ENCODE measurements at places on chromosomes 13 and 19.
A peak's percentile ranks its signal among the peaks of the same experiment; 100 is the strongest.

GRCh38 chr19:7670150-7670783 lies 1.4 kb downstream of the RETN start:
- DNase-seq: peak; percentile 64

DNA sequence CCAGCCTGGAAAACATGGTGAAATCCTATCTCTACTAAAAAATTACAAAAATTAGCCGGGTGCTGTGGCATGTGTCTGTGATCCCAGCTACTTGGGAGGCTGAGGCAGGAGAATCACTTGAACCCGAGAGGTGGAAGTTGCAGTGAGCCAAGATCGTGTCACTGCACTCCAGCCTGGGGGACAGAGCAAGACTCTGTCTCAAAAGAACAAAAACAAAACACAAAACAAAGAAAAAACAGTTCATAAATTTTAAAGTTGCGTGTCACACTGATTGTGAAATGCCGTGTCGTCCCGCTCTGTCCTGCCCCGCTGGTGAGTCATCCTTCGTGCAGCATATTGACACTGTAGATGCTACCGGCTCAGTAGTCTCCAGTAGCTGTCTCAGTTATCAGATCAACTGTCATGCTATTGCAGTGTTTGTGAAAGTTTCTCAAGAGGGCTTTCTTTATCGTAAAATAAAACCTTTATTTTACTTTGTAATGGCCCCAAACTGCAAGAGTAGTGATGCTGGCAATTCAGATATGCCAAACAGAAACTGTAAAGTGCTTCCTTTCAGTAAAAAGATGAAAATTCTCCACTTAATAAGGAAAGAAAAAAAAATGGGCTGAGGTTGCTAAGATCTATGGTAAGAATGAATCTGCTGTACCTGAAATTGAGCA lies 36.4 kb upstream of the IGFL1 start:
- peak; percentile 96 for DNase-seq

- DNase-seq: no peak
These were observed 10.3 kb downstream of the FKBP8 start for GRCh38 chr19:18533058-18533457.

- peak; percentile 60 for DNase-seq
These were observed 1138.2 kb downstream of the UQCRFS1 start for GRCh38 chr19:28074773-28075172.

GRCh38 chr13:20035130-20035529 lies 76.6 kb downstream of the ZMYM2 start:
- no peak for DNase-seq

- no peak for DNase-seq
These were observed 674 bp downstream of the TRPC4 start for GRCh38 chr13:37868691-37869505.

- no peak for DNase-seq
These were observed at the start of gene ZNF563 for GRCh38 chr19:12333162-12334159. ZNF563 (minus strand) TSS chr19:12333633; CDS start chr19:12333482, 151 bp downstream.

DNA sequence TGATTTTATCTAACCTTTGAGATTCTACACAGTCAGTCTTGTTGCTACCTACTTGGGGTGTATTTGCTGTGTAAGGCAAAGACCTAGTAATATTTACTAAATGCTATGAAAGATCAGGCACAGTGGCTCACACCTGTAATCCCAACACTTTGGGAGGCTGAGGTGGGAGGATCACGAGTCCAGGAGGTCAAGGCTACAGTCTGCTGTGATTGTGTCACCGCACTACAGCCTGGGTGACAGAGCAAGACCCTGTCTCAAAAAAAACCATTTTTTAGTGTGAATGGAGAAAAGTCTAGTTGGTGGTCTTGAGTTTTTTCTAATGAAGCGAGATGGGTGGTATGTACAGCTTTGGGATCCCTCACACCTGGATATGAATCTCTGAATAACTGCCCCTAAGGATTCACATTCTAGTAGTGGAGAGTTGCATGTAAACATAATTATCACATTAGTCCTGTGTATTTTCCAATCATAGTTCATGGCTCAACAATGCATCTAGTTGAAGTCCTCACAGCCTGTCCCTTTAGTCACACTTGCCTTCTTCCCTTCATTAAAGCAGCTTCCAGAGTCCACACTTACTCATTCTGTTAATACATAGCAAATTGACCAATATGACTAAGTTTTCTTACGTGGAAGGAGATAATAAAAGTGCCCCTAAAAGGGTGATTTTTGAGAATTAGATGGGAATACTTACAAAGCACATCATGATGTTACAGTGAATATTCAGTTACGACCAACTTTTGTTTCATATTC lies 7.5 kb downstream of the RPL21 start:
- peak; percentile 4 for DNase-seq

- peak; percentile 60 for DNase-seq
These were observed 174.6 kb downstream of the ITGBL1 start for GRCh38 chr13:101626925-101627555.

GRCh38 chr19:56191115-56191514 lies 6.5 kb downstream of the ZSCAN5B start:
- DNase-seq: no peak

GRCh38 chr13:50682966-50683365 lies 160.5 kb downstream of the DLEU7 start:
- DNase-seq: no peak

- DNase-seq: no peak
These were observed 8.6 kb upstream of the BCAT2 start for GRCh38 chr19:48819366-48819816.

DNA sequence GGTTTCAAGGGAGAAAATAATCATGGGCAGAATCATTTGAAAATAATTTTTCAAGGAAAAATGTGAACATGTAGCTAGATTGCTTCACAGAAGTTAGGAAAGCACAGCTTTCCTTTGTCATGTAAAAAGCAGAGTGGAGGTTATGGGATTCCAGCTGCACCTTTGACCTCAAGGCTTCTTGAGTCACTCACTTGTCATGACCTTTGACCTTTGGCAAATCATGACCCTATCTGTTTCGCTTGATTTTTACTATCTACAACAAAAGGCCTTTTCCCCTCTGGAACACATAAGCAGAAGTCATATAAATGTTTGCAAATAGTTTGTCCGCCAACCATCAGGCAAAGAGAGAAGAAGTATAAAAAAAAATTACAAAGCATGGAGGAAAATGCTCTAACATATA lies 210.7 kb upstream of the MIR17HG start:
- DNase-seq: no peak

DNA sequence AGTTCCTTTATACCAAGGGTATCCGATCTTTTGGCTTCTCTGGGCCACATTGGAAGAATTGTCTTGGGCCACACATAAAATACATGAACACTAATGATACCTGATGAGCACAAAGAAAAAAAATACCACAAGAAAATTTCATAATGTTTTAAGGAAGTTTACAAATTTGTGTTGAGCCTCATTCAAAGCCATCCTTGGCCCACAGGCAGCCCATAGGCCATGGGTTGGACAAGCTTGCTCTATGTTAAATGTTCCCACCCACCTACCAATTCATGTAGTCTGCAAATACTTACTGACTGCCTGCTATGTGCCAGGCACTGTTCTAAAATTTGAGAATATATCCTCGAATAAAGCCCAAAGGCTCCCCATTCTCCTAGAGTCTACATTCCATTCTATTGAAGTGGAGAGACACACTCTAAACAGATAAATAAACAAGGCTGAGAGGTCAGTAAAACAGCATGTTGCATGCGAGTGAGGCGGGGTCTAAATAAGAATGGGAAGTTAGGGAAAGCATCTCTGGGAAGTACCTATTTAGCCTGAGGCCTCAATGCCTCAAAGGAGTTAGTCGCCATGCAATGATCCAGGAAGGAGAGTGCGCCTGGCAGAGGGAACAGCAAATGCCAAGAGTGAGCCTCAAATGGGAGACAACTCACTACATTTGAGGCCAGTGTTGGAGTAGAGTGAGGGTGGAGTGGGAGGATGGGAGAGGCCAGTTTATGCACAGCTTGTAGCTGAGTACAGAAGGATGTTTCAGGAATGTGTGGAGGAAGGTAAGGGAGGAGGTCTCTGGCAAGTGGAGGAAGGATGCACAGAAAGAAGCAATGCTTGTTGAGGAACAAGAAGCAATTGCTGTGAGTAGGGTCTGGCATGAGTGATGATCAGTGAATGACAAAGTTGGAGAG lies 52.5 kb upstream of the CLDN10 start:
- DNase-seq: peak; percentile 36

DNA sequence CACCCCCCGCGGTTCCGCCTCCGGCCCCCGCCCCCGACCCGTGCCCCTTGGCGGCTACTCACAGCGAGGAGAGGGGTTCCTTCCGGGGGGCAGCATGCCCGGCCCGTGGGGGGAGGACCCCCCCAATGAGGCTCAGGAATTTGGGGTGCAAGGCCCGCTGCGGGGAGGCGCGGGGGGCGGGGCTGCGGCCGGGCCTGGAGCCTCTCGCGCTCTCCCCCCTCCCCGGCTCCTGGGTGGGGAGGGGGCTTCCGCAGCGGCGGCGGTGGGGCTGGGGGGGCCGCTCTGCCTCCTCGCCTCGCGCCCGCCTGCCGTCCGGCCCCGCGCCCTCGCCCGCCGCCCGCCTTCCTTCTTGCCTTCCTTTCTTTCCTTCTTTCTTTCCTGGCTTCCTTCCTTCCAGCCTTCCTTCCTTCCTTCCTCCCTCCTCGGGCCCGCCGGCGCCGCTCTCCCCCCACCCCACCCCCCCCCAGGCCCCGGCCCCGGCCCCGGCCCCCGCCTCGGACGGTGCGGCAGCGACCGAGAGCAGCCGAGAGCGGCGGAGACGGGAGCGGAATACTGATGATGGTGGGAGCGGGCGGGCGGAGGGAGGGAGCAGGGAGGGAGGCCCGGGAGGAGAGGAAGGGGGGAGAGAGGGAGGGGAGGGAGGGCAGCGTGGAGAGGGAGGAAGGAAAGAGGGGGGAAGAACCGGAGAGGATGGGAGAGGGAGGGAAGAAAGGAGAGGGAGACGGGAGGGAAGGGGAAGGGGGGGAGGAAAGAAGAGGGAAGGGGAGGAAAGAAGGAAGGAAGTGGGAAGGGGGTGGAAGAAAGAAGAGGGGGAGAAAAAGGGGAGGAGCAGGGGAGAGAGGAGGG lies at the start of gene LRRC4B:
Gene LRRC4B, minus strand, starts transcription at position 554 of the 846 bp plus-strand sequence. CDS start 19,597 bp downstream, outside the sequence.
- no peak for DNase-seq

GRCh38 chr19:42191855-42192254 lies 25.6 kb downstream of the DEDD2 start:
- DNase-seq: peak; percentile 50

DNA sequence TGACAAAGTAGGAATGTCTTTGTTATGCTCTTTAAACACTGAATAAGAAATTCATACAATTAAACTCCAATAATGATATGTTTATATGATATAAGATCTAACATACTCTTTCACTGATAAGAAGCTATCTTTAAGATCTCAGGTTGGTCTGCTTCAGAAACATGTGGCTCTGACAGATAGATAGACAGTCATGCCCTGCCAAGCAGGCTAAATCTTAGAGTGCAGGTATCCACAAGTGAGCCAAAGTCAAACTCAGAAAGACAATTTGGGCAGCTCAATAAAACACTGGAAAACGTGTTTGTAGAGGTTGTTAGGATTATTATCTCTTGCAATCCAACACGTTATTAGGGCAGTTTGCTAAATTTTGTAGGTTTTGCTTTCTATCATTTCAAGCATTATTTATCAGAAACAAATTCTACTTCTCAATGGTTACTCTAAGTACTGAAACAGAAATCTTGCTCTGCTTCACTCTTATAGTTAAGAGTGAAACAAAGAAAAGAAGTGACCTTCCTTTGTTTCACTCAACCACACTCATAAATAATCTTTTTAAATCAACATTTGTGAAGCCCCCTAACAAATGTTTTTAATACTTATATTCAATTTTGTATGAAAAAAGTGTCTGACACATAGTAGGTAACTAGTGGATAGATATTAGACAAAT lies 1255.6 kb downstream of the DIAPH3 start:
- DNase-seq: no peak

- DNase-seq: no peak
These were observed 407.8 kb downstream of the COG6 start for GRCh38 chr13:40063278-40063698.

DNA sequence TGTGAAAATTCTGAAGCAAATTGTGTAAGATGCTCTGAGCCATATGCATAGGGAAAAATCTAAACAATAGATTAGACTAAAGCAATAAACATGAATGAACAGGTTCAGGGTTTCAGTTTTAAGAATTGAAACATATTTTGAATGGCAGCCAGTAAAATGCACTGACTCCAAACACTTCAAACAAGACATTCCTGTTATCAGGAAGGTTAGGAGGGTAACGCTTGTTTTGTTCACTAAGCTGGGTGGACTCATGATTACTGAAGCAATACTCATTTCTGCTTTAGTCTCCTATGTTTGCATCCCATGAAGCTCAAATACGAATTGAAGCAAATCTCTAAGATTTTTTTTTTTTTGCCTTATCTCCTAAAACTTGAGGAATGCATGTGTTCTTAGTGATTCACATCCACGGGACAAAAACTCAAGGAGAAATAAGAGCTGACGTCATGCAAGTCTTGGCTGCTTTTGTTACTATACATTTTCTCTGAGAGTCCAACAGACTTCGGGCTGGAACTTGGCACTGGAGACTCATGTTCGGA lies 29.1 kb upstream of the IGFL4 start:
- DNase-seq: no peak

GRCh38 chr13:48410199-48410598 lies 2.7 kb downstream of the LPAR6 start:
- no peak for DNase-seq

GRCh38 chr13:29546662-29547061 lies 48.8 kb downstream of the SLC7A1 start:
- DNase-seq: no peak

- no peak for DNase-seq
These were observed 613.9 kb downstream of the TBC1D4 start for GRCh38 chr13:74868049-74868448.

GRCh38 chr13:43608400-43609137 lies 178.2 kb downstream of the ENOX1 start:
- no peak for DNase-seq

GRCh38 chr13:113057084-113057483 lies 48.5 kb upstream of the F7 start:
- no peak for DNase-seq

DNA sequence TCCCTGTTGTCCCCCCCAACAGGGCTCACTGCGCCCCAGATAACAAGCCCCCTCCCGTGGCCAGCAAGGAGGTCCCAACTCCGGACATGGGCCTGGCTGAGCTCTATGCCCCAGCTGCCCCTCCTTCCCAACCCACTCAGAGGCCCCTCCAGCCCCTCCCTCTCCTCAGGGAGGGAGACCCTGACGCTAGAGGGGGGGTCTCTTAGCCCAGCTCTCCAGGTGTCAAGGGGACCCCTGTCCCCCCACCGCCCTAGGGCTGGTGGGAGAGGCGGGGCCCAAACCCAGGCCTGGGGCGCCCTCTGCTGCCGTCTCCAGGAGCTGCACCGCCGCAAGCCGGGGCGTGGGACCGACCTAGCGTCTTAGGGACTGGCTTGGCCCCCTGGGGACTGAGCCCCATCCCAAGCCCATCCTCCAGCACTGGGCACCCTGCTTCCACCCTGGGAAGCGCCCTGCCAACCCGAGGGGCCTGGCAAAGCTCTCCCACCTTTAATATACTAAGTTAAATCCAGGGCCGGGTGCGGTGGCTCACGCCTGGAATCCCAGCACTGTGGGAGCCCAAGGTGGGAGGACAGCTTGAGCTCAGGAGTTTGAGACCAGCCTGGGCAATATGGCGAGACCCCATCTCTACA lies 1.4 kb downstream of the GRIN3B start:
- peak; percentile 19 for DNase-seq

Data from MV-4-11 (cell line).